MCF 10A (cell line): ENCODE measurements at places on chromosomes 11 and 22. TPM values are rescaled to one million over a fixed set of nuclear protein-coding genes. Genes with fewer than 3 reads are reported as not detected.

DNA sequence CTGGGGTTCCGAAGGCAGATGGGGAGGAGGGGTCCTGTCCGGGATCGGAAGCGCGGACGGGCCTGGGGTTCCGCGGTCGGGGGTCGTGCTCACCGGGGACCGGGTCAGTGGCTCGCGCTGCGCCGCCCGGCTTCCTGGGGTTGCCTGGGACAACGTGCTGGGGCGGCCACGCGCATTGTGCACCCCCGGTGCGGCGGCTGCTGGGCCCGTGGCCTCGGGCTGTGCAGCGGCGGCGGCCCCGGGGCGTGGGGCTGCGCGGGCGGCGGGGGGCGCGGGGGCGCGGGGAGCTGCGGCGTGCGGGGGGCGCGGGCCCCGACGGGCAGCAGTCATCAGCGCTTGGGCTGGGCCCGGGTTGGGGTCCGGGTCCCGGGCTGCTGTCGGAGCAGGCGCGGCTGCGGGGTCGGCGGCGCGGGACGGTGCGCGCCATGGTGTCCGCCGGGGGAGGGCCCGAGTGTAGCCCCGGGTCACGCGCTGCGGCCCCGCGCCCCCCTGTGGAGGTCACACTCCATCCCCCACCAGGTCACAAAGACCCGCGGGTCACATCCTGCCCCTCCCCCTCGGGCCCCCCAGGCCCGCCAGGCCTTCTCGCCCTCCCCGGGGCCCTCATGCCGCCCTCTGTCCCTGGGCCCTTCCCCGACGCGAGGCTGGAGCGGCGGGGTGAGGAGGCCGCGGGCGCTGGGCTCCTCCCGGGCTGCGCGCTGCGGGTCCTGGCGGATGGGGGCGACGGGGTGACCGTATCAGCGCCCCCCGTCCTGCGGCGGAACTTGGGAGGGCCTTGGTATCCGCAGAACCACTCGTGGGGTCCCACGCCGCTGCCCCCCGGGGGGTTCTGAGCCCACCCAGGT is at the start of gene TTLL8:
Gene TTLL8, minus strand, starts transcription at position 238 of the 845 bp plus-strand sequence.
- no peaks in the 10 kb centered on the region for H3K27me3 ChIP-seq
- no peak within 1 kb of the TSS for H3K27ac ChIP-seq
- no peak within 1 kb of the TSS for H3K4me3 ChIP-seq
- no peaks in the 10 kb centered on the region for H3K36me3 ChIP-seq

GRCh38 chr11:126188332-126189108 is 22.9 kb downstream of the RPUSD4 start:
- H3K27ac ChIP-seq = no peak overlapping the region
- H3K27me3 ChIP-seq = no peaks in the 10 kb centered on the region
- DNase-seq = no peak
- peaks cover 10% of the 10 kb centered on the region for H3K4me1 ChIP-seq
- no peak overlapping the region for H3K4me3 ChIP-seq
- H3K36me3 ChIP-seq = peaks cover 9% of the 10 kb centered on the region

GRCh38 chr11:34150494-34151151 is 45.2 kb downstream of the NAT10 start:
- no peaks in the 10 kb centered on the region for H3K27me3 ChIP-seq
- no peak for DNase-seq
- no peak overlapping the region for H3K27ac ChIP-seq
- peaks cover 33% of the 10 kb centered on the region for H3K36me3 ChIP-seq
- H3K4me1 ChIP-seq = no peaks in the 10 kb centered on the region
- H3K4me3 ChIP-seq = no peak overlapping the region

GRCh38 chr11:45045683-45046471 is 95.2 kb upstream of the TP53I11 start:
- peak; percentile 78 for DNase-seq
- H3K36me3 ChIP-seq = no peaks in the 10 kb centered on the region
- no peaks in the 10 kb centered on the region for H3K27me3 ChIP-seq
- peak overlapping the region; percentile 54 for H3K4me3 ChIP-seq
- H3K4me1 ChIP-seq = peaks cover 41% of the 10 kb centered on the region

Gene SF3B2
- total RNA-seq = 241 and 317 TPM in 2 replicates

- DNase-seq = no peak
- no peaks in the 10 kb centered on the region for H3K4me1 ChIP-seq
- H3K4me3 ChIP-seq = no peak overlapping the region
- peaks cover 19% of the 10 kb centered on the region for H3K27me3 ChIP-seq
Measured at GRCh38 chr11:125262830-125263218, 98.3 kb downstream of the PKNOX2 start.

DNA sequence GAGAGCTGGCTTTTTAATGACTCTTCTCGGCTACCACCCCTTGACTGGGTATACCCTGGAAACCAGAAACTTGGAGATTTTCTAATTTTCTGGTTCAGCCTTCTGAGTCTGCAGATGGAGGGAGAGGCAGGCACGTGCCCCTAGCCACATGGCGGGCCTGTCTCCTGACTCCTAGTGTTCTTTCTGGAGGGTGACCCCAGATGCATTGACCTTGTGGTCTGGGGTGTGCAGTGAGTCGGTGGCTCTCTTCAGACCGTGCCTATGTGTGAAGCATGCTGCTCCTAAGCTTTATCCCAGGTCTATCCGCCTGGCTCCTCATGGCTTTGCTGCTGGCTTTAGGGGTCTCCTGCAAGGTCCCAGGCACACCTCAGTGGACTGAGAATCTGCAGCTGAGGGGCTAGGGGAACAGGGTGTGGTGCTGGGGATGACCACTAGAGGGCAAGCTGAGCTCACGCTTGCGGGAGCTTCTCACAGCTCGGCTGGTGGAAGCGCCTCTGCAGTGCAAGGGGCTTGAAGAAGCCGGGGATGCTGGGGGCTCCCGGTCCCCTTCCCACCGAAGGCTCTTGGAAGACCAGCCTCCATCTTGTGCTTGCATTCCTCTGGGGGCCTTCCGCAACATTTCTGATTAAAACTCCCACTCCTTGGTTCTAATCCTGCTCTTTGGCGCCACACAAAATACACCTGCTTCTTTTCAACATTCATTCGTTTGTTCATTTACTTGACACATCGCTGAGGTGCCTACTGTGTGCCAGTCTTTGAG is 51.8 kb downstream of the OTOG start:
- H3K27ac ChIP-seq = no peak overlapping the region
- peaks cover 8% of the 10 kb centered on the region for H3K36me3 ChIP-seq
- no peak overlapping the region for H3K4me3 ChIP-seq
- DNase-seq = peak; percentile 62
- no peaks in the 10 kb centered on the region for H3K4me1 ChIP-seq
- H3K27me3 ChIP-seq = peaks cover 21% of the 10 kb centered on the region

GRCh38 chr11:45926001-45926401 is 3.5 kb downstream of the LARGE2 start:
- peaks cover 23% of the 10 kb centered on the region for H3K4me1 ChIP-seq
- H3K27ac ChIP-seq = no peak overlapping the region
- peaks cover 5% of the 10 kb centered on the region for H3K36me3 ChIP-seq
- no peak for DNase-seq
- no peak overlapping the region for H3K4me3 ChIP-seq

DNA sequence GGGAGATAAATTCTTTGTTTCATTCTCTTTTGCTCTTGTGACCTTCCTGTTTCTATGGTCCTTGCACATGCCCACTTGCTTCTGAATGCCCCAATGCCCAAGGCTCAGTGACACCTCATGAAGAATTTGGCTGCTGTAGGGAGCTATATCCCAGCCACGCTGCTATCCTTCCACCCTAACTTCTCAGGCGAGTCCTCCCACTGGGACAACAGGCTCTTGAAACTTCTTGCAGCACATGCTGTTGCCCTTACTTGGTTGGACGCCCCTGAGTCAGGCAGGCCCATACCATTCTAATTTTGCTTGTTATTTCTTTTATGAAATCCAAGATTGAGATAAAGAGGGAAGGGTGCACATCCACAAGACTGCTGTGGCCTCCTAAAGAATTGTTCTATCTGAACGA is 57.6 kb upstream of the BLID start:
- no peak for DNase-seq
- peak overlapping the region; percentile 42 for H3K4me3 ChIP-seq
- H3K4me1 ChIP-seq = peaks cover 68% of the 10 kb centered on the region
- H3K36me3 ChIP-seq = peaks cover 33% of the 10 kb centered on the region
- H3K27ac ChIP-seq = peak overlapping the region; percentile 84

Gene FBLN1
- total RNA-seq = 69.0 and 110 TPM in 2 replicates

- peaks cover 12% of the 10 kb centered on the region for H3K4me1 ChIP-seq
- no peak overlapping the region for H3K4me3 ChIP-seq
- peak overlapping the region; percentile 85 for H3K27ac ChIP-seq
- no peaks in the 10 kb centered on the region for H3K27me3 ChIP-seq
- H3K36me3 ChIP-seq = no peaks in the 10 kb centered on the region
Measured at GRCh38 chr11:123678246-123678645, 23.8 kb upstream of the SCN3B start.

Gene HEPN1
- not detected in 2 replicates for total RNA-seq

DNA sequence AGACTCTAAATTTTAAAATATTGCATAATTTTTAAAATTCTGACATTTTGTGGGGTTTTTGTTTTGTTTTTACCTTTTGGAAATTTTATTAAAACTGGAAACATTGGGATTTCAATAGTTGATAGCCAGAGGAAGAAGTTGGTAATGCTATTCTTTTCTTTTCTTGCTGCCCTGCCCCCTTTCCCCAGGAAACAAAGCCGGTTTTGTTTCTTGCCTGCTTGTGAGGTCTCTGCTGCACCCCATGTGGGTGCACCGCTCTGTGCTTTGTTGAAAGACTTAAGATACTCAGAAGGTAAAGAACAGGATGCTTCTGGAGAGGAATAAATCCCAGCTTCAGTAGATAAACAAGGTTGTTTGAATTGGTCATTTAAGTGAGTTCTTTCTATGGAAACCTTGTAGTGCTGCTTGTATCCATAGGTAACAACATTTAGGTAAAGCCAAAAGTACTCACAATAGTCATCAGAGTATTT is 87.5 kb downstream of the YAP1 start:
- DNase-seq = no peak
- H3K27me3 ChIP-seq = no peaks in the 10 kb centered on the region
- no peak overlapping the region for H3K27ac ChIP-seq
- peaks cover 63% of the 10 kb centered on the region for H3K36me3 ChIP-seq
- H3K4me1 ChIP-seq = peaks cover 18% of the 10 kb centered on the region

DNA sequence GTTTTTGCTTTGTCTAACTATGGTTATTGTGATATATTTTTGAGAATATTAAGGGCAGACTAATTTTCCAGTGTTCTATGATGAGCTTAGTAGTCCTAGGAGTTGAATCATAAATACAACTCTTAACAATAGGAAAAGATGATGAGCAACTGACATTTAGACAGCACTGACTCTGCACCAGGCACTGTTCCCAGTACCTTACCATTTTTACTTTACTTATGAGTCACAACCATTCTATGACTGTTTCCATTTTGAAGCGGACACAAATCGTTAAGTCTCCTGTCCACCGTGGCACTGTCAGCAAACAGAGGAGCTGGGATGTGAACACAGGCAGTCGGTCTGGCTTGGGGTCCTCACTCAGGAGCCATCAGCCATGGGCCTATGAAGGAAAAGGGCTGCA is 3.4 kb upstream of the SCGB2A2 start:
- no peak overlapping the region for H3K4me3 ChIP-seq
- peak; percentile 31 for DNase-seq
- H3K27me3 ChIP-seq = peaks cover 31% of the 10 kb centered on the region
- H3K36me3 ChIP-seq = no peaks in the 10 kb centered on the region
- peaks cover 5% of the 10 kb centered on the region for H3K4me1 ChIP-seq
- no peak overlapping the region for H3K27ac ChIP-seq

DNA sequence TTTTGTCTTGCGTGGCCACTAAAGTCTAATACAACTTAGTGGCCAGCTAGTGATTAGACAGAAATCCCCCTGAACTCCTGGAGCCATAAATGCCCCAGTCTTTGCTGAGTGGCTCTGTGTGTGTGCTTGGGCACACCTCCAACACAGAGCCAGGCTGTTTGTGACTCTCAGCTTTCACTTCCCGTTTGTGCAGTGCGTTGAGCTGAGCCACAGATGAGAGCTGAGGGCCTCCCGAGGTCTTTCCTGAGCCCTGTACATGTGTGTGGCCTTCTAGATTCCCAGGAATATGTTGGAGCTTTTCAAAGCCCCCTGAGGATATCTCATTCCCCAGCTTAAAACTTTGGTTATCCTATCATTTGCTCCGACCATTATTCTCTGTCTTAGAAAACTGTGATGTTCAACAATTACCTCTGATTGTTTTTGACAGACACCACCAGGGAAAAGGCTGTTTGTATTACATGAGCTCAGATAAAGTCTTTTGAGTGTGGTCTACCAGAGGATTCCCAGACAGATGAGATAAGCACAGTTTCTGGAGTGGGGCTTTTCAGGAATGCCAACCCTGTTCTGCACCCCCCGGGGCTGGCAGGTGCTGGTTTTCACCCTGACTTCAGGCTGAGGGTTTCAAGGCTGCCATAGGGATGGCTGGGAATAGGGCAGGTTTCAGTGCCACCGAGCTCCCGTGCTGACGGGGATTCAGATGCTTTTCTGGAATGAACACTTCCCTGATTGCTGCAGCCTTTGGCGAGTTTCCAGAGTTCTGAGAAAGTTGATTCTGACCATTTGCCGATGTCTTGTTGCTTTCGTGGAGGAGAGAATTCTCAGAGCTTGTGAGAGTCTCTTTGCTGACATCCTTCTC is 23.8 kb downstream of the IGHMBP2 start:
- no peak overlapping the region for H3K27ac ChIP-seq
- no peak overlapping the region for H3K4me3 ChIP-seq
- no peaks in the 10 kb centered on the region for H3K27me3 ChIP-seq
- H3K4me1 ChIP-seq = no peaks in the 10 kb centered on the region

Gene MRGPRX3
- 0.34 and 0.79 TPM in 2 replicates for total RNA-seq

- peaks cover 25% of the 10 kb centered on the region for H3K4me1 ChIP-seq
- no peak overlapping the region for H3K4me3 ChIP-seq
- DNase-seq = no peak
Measured at GRCh38 chr22:26489447-26490036, 5.9 kb downstream of the SRRD start.

GRCh38 chr22:37053310-37054055 is 1.9 kb downstream of the KCTD17 start:
- H3K27ac ChIP-seq = no peak overlapping the region
- peaks cover 20% of the 10 kb centered on the region for H3K36me3 ChIP-seq
- DNase-seq = no peak
- no peak overlapping the region for H3K4me3 ChIP-seq
- no peaks in the 10 kb centered on the region for H3K27me3 ChIP-seq

Gene UBQLN3
- not detected in 2 replicates for total RNA-seq

DNA sequence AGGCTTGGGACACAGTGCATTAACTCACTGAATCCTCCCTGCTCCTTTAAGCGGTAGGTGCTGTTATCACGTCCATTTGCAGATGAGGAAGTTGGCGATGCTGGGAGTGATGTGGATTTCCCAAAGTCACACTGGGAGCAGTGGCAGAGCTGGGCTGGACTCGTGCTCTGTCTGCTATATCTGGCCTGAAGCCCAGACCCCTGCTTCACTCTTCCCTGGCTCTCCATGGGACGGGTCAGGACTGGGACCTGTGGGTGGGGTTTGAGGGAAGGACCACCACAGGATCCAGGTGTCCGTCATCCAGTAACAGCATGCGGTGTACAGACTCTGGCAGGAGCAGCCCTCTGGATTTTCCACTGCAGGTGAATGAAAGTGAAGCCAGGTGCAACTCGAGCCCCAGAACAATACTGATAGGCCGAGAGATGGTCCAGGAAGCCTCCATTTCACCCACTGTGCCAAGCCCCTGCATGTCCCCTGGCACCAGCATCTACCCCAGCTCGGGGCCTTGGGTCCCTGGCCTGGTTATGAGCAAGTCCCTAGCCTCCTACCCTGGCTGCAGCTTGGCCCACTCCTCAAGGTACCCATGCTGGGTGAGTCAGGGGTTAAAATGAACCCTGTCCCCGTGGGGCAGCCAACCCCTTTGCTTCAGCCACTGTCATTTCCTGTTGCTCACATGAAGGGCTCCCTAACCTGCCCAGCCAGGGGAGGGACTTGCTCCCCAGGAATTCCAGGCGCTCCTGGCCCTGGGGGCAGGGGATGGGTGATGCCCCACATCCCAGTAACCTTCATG is 4.2 kb downstream of the USP2 start:
- H3K36me3 ChIP-seq = peaks cover 4% of the 10 kb centered on the region
- H3K4me1 ChIP-seq = peaks cover 18% of the 10 kb centered on the region
- H3K27me3 ChIP-seq = no peaks in the 10 kb centered on the region
- no peak overlapping the region for H3K27ac ChIP-seq
- DNase-seq = no peak
